ENCODE measurements at places on chromosomes 2 and 18.
A peak's percentile ranks its signal among the peaks of the same experiment; 100 is the strongest.

DNA sequence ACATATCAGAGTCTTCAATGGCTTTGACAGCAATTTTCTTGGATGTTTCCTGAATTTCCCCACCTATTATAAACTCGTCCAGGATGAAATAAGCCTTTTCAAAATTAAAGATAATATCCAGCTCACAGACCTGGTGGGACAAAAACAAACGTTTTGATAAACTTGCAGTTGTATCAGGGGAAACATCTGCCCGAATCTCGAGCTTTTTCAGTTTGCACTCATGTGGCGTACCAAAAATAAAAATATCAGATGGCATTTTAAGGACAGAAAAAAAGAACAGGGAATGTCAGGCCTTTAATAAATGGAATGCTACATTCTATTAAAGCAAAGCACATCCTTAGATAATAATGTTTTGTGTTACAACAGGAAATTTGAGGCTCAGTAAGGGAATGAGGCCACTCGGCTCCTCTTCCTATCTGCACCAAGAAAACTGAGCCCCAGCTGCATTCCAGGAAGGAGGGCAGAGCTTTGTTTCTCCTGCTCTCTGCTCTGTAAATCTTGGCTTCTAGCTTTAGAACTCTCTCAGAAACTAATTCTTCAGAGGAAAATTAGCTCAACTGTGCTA lies 72.1 kb downstream of the AP1S3 start:
- no peak for DNase-seq

DNA sequence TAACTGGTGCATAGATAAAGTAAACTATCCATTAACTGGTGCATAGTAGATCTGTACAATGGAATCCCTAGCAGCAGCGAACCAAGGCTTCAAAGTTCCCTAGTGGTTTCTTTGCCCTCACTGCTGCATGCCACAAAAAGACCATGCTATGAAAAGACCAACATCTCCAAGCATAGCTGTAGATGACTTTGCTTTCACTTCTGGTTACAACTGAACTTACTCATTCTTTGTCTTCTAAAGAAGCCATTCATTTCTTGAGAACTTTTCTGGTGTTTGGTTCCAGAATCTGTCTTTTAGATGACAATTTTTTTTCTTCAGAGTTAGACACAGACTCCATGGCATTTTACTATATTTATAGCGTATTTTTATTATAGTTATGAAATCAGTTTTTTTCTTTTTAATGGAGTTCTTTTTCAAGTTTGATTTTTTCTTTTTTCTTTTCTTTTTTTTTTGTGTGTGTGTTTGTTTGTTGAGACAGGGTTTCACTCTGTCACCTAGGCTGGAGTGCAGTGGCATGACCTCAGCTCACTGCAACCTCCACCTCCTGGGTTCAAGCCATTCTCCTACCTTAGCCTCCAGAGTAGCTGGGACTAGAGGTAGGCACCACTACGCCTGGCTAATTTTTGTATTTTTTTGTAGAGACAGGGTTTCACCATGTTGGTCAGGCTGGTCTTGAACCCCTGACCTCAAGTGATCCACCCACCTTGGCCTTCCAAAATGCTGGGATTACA lies 63.6 kb downstream of the SLC35F5 start:
- DNase-seq, result no peak

- no peak for DNase-seq
These were observed 105.4 kb downstream of the POLR1A start for GRCh38 chr2:86000131-86000937.

- DNase-seq, result no peak
These were observed 183.1 kb downstream of the STK39 start for GRCh38 chr2:168064011-168064998.

DNA sequence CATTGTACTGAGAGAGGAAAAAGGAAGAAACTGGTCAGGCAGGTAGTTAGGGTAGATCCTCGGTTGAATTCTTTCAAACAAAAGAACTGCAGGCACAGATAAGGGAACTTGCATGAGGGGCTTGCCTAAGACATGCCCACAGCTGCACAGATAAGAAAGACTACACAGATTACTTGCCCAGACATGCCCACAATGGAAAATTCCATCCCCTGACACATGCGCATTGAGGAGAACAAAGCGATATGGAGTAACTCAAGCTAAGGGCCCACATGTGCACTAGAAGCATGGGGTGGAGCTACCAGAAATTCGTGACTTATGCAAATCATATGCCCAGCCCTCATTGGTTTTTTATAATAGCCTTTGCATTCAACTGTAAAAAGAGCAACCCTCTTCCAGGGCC lies 181.3 kb upstream of the ZNF521 start:
- DNase-seq, result no peak

- DNase-seq, result no peak
These were observed 23.3 kb upstream of the ARPC2 start for GRCh38 chr2:218193701-218194100.

DNA sequence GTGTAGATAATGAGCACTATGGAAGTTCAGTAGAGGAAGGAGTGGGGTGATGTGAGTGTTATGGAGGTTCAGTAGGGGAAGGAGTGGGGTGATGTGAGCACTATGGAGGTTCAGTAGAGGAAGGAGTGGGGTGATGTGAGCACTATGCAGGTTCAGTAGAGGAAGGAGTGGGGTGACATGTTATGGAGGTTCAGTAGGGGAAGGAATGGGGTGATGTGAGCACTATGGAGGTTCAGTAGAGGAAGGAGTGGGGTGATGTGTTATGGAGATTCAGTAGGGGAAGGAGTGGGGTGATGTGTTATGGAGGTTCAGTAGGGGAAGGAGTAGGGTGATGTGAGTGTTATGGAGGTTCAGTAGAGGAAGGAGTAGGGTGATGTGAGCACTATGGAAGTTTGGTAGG lies 116.3 kb upstream of the SMAD7 start:
- no peak for DNase-seq

- DNase-seq, result no peak
These were observed 226.9 kb downstream of the MYO3B start for GRCh38 chr2:170404846-170405245.

DNA sequence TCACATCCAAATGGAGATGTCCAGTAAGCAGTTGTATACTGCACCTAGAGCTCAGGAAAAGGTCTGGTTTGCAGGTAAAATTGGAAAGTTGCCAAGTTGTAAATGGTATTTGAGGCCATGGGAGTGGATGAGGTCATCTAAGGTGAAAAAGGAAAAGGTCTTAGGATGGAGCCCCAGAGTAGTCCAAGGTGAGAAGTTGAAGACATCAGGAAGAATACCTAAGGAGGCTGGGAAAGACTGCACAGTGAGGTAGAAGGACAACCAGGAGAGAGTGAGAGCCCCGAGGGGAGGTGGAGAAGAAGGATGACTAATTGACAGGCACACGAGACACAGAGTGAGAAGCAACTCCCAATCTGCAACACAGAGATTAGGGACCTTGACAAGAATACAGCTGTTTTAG lies 10.7 kb downstream of the DPP4 start:
- peak; percentile 4 for DNase-seq

- DNase-seq, result no peak
These were observed 54.6 kb downstream of the MERTK start for GRCh38 chr2:111952871-111953452.

DNA sequence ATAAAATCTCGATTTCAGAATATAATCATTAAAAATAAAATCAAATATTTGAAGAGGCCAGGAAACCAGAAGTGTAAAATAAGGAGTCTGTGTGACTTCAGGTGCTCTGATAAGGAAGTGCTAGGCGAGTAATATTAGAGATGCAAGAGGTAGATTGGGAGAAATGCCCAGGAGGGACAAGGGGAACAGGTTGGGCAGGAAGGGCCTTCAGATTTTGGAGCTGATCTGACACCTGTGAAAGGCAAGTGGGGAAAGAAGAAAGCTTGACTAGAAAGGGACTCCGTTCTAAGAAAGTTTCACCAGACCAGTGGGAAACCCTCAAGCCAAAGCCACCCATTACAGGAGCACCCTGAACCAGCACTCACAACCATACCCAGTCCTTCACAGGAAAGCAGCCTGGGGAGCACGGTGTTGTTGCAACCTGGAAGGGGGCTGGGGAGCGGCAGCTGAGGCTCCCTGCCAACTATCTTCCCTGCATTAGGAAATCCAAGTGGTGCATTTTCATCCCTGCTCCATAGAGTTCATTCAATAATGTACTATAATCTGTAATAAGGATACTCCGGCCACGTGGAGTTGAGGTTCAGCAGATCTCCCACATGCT lies 57.5 kb upstream of the GREB1L start:
- no peak for DNase-seq

DNA sequence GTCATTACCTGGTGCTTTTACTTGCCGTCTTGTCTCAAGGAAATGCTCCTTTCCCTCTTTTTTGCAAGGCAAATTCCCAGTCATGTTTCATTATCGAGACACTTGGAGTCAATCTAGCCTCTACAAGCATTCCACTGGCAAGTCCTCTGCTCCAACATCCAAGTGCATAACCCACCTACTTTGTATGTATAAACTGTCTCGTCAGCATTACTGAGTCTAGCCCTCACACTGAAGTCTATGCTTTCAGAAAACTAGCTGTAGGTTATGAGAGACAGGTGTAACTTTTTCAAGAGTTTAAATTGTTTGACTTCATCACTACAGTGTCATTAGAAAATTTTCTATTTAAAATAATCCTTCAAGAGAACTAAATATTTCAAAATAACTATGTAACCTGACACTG lies 319.2 kb downstream of the NBAS start:
- no peak for DNase-seq

Measured in NCI-H345 (cell line).